ENCODE measurements at places on chromosomes 11 and 22. TPM values are rescaled to one million over a fixed set of nuclear protein-coding genes. Genes with fewer than 3 reads are reported as not detected.

THY1 gene
- 0.61 TPM for total RNA-seq

GRCh38 chr11:46984987-46985386 is 48.4 kb downstream of the CSTPP1 start:
- H3K4me3 ChIP-seq: no peak overlapping the region
- H3K36me3 ChIP-seq: no peaks in the 10 kb centered on the region
- no peak for DNase-seq
- H3K27ac ChIP-seq: no peak overlapping the region
- H3K27me3 ChIP-seq: no peaks in the 10 kb centered on the region

- no peak for DNase-seq
- no peaks in the 10 kb centered on the region for H3K4me1 ChIP-seq
- no peaks in the 10 kb centered on the region for H3K36me3 ChIP-seq
- H3K27ac ChIP-seq: no peak overlapping the region
Observed at GRCh38 chr11:60834742-60835533, 7.0 kb upstream of the CCDC86 start.

KLHL22 gene
- 20.4 TPM for total RNA-seq

RRP7A gene
- total RNA-seq: 20.9 TPM

GRCh38 chr11:68335683-68336082 is 23.3 kb downstream of the LRP5 start:
- H3K27me3 ChIP-seq: no peaks in the 10 kb centered on the region
- peak overlapping the region; percentile 23 for H3K27ac ChIP-seq
- DNase-seq: no peak
- H3K4me3 ChIP-seq: no peak overlapping the region
- H3K36me3 ChIP-seq: no peaks in the 10 kb centered on the region

GRCh38 chr11:125443767-125444311 is 52.2 kb downstream of the FEZ1 start:
- DNase-seq: no peak
- no peak overlapping the region for H3K4me3 ChIP-seq
- no peaks in the 10 kb centered on the region for H3K4me1 ChIP-seq
- no peaks in the 10 kb centered on the region for H3K36me3 ChIP-seq
- peak overlapping the region; percentile 31 for H3K27ac ChIP-seq

DNA sequence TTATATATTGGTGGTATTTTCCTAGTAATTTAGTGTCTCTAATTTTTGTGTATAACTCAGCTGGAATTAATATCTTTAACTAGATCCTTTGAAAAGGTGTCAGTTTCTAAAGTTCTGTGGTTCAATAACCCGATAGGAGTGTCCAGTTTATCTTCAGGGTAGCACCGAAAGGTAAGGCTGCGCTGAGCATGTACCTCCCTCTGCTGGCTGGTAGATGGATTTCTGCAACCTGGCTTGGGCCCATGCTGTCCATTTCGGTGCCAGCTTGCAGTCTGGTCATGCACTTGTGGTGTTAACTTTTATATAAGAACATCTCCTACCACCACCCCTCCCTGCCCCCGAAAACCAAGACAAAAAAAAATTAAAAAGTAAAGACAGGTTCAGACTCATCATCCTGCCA is 24.7 kb downstream of the EXT2 start:
- H3K36me3 ChIP-seq: no peaks in the 10 kb centered on the region
- H3K4me1 ChIP-seq: peaks cover 43% of the 10 kb centered on the region
- no peak overlapping the region for H3K27ac ChIP-seq
- no peaks in the 10 kb centered on the region for H3K27me3 ChIP-seq

- no peak overlapping the region for H3K27ac ChIP-seq
- H3K27me3 ChIP-seq: no peaks in the 10 kb centered on the region
- no peaks in the 10 kb centered on the region for H3K36me3 ChIP-seq
- DNase-seq: no peak
- no peak overlapping the region for H3K4me3 ChIP-seq
Observed at GRCh38 chr11:115869780-115870431, 365.7 kb upstream of the CADM1 start.

GRCh38 chr11:126839496-126839895 is 161.1 kb downstream of the KIRREL3 start:
- no peak overlapping the region for H3K4me3 ChIP-seq
- H3K27ac ChIP-seq: no peak overlapping the region
- no peaks in the 10 kb centered on the region for H3K36me3 ChIP-seq
- peaks cover 18% of the 10 kb centered on the region for H3K27me3 ChIP-seq
- H3K4me1 ChIP-seq: no peaks in the 10 kb centered on the region

GRCh38 chr11:110251836-110252235 is 44.6 kb downstream of the RDX start:
- no peak overlapping the region for H3K4me3 ChIP-seq
- H3K27me3 ChIP-seq: no peaks in the 10 kb centered on the region
- H3K27ac ChIP-seq: no peak overlapping the region

GRCh38 chr11:27679136-27680015 is 20.9 kb downstream of the BDNF start:
- no peaks in the 10 kb centered on the region for H3K36me3 ChIP-seq
- H3K27ac ChIP-seq: no peak overlapping the region
- no peaks in the 10 kb centered on the region for H3K27me3 ChIP-seq
- no peak overlapping the region for H3K4me3 ChIP-seq

OR5A2 gene
- not detected for total RNA-seq

DNA sequence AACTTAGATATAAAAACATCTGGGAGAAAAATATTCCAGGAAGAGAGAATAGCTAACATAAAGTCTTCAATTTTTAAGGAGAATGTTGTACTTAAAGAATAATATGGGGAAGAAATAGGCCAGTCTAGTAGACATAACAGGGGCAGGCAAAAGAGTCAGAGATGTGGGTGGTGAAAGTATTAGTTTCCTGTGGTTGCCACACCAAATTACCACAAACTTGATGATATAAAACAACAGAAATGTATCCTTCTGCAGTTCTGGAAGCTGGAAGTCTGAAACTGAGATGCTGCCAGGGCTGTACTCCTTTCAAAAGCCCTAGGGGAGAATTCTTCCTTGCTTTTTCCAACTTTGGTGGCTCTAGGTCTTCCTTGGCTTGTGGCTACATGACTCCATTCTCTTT is 1309.7 kb downstream of the LRRC4C start:
- no peak overlapping the region for H3K4me3 ChIP-seq
- H3K4me1 ChIP-seq: no peaks in the 10 kb centered on the region
- H3K36me3 ChIP-seq: no peaks in the 10 kb centered on the region
- DNase-seq: no peak
- H3K27ac ChIP-seq: no peak overlapping the region

DNA sequence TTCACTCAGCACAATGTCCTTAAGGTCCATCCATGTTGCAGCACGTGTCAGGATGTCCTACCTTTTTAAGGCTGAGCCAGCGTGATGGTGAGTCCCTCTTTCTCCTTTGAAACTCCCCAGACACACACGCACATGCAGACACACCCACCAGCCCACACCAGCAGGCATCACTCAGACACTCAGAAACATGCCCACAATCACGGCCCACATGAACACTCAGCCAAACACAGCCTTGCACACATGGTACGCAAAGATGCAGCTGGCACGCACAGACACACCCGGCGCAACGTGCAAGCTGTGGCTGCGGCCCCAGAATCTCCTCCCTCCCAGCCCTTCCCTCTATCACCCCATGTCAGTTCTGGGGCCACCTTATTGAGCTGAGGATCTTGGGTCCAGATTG is 8.0 kb downstream of the FADS3 start:
- H3K4me3 ChIP-seq: no peak overlapping the region
- peaks cover 9% of the 10 kb centered on the region for H3K36me3 ChIP-seq
- no peak for DNase-seq

- H3K4me1 ChIP-seq: peaks cover 64% of the 10 kb centered on the region
- no peak overlapping the region for H3K27ac ChIP-seq
- no peak overlapping the region for H3K4me3 ChIP-seq
Observed at GRCh38 chr11:60947700-60948099, 4.3 kb downstream of the SLC15A3 start.

LSP1 gene
- total RNA-seq: 22.5 TPM

FDX1 gene
- 22.9 TPM for total RNA-seq

MFNG gene
- 11.8 TPM for total RNA-seq

- peaks cover 92% of the 10 kb centered on the region for H3K27me3 ChIP-seq
- DNase-seq: no peak
- H3K27ac ChIP-seq: no peak overlapping the region
- H3K36me3 ChIP-seq: no peaks in the 10 kb centered on the region
- H3K4me3 ChIP-seq: peak overlapping the region; percentile 30
Observed at GRCh38 chr22:41914611-41915034, 251 bp downstream of the SHISA8 start.

GRCh38 chr11:93591247-93591898 is 48.2 kb upstream of the SMCO4 start:
- no peaks in the 10 kb centered on the region for H3K4me1 ChIP-seq
- H3K4me3 ChIP-seq: no peak overlapping the region
- H3K27ac ChIP-seq: no peak overlapping the region
- no peaks in the 10 kb centered on the region for H3K36me3 ChIP-seq
- H3K27me3 ChIP-seq: no peaks in the 10 kb centered on the region

DNA sequence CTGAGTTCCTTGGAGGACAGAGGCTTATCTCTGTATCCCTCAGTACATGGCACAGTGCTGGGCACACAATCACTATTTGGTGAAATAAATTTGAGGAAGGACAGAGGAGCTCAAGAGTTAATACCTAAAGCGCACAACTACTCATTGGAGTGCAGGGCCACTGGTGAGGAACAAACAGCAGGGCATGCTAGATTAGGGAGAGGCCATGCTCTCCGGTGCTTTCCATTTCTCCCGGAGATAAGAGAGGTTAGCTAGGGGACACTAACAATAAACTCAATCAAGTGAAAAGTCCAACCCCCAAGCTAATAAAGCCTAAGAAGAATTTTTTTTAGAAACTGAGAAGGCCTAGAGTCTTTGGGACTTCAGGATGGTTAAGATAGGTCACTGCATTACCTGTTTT is 29.1 kb downstream of the NFRKB start:
- H3K4me3 ChIP-seq: no peak overlapping the region

DNA sequence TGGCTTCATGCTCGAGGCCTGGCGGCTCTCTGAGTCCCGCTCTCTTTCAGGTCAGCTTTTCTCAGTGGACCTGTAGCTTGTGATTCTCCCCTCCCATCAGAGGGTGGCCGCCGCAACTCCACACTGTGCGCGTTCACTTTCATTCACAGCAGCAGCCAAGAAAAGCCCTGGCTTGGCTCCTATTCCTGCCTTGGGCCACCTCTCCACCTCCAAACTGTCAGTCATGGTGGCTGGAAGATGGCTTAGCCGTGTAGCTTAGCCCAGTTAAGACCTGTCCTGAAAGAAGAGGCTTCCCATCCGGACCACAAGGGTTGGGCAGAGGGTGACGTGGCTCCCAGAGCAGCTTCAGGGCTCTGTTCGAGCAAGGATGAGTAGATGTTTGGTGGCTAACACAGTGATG is 125.5 kb downstream of the TBC1D22A start:
- no peak for DNase-seq
- H3K4me3 ChIP-seq: no peak overlapping the region
- peaks cover 20% of the 10 kb centered on the region for H3K36me3 ChIP-seq
- no peaks in the 10 kb centered on the region for H3K4me1 ChIP-seq
- no peaks in the 10 kb centered on the region for H3K27me3 ChIP-seq
- no peak overlapping the region for H3K27ac ChIP-seq

DNA sequence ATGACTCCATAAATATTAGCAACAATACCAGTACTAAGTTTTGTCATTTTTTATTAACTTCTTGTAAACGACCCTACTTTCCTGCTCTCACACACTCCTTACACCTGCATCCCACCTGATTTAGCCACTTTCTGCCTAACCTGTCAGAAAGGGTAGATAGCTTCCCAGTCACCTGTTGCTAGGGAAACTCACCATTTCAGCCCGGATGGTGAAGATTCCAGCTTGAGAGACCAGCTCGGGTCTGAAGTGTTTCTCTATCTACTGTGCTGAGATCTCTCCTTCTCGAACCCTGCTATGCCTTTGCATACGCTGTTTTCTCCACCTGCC is at the start of gene PARVG:
Gene PARVG (plus strand): TSS at position 220 of the 327 bp plus-strand sequence. CDS start 2,405 bp downstream, outside the sequence.
- no peaks in the 10 kb centered on the region for H3K36me3 ChIP-seq
- H3K4me3 ChIP-seq: peak within 1 kb of the TSS; percentile 69
- no peak for DNase-seq
- H3K4me1 ChIP-seq: no peaks in the 10 kb centered on the region

DNA sequence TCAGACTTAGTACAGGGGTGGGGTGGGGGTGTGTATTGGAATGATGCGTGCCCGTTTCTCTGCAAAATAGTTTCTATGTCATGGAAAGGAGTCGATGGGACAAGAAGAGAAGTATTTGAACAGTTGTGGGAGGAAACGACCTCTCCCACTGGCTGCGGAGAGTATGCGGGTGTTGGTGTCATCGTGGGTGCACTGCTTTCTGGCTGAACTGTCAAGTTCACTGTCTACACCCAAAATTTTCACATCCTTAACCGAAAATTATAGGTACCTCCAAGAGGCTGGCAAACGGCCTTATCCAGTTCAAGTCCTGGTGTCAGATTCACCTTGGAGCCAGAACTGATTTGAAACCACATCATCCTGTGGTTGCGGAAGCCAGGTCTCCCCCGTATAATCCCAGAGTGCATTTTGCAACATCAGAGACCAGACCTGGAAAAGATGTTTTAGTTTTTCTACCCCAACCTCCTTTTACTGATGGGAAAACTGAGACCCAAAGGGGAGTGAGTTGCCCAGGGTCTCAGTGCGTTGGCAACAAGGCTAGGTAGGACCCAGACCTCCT is 497 bp upstream of the SSRP1 start:
- no peak for DNase-seq
- H3K27me3 ChIP-seq: no peaks in the 10 kb centered on the region
- H3K36me3 ChIP-seq: peaks cover 4% of the 10 kb centered on the region
- peaks cover 16% of the 10 kb centered on the region for H3K4me1 ChIP-seq
- H3K4me3 ChIP-seq: peak overlapping the region; percentile 60
- peak overlapping the region; percentile 91 for H3K27ac ChIP-seq

HEPHL1 gene
- not detected for total RNA-seq

DNA sequence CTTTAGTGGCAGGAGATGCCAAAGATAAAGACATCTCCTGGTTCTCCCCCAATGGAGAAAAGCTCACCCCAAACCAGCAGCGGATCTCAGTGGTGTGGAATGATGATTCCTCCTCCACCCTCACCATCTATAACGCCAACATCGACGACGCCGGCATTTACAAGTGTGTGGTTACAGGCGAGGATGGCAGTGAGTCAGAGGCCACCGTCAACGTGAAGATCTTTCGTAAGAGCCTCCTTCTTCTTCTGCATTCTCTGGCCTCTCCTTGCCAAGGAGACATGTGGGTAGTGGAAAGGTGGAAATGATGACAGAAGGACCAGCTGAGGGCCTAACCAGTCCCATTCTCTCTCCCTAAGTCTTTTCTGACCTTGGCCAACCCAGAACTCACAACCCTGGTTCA is 110.1 kb upstream of the TTC12 start:
- no peaks in the 10 kb centered on the region for H3K27me3 ChIP-seq
- H3K27ac ChIP-seq: no peak overlapping the region
- H3K4me1 ChIP-seq: peaks cover 9% of the 10 kb centered on the region

DNA sequence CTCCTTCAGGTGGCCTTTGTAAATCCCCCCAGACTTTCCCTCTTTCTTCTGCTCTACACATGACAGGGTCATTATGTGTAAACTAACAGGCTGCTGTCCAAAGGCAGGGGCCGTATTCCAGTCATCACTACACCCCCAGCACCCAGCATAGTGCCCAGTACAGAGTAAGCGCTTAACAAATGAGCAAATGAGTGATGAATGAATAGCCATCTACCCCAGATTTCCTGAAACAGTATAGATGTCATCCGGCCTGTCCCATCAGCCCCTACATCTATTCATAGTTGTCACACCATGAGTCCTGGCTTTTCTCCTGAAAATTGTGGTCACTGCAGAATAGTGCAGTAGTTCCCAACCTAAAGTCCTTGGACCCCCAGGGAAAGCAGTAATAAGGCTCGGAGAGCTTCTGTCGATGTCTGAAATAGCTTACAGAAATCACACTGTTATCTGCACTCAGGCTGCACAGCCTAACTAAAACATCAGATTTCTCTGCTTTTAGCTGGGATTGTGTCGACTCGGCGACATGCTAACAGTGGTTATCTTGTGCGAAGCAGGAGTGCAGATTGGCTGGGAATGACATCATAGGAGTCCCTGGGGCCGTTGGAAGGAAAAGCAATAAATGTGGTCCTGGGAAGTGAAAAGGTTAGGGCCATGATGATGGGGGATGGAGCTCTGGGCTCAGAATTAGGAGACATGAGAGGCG is 143.8 kb upstream of the NECTIN1 start:
- H3K4me1 ChIP-seq: no peaks in the 10 kb centered on the region
- no peak overlapping the region for H3K27ac ChIP-seq
- peaks cover 30% of the 10 kb centered on the region for H3K27me3 ChIP-seq
- no peak overlapping the region for H3K4me3 ChIP-seq

Data from heart right ventricle (tissue), 16 donors.